ENCODE measurements at places on chromosomes 5 and 9.

- DNase-seq: no peak
Observed at GRCh38 chr5:92887254-92887653, 693.8 kb downstream of the NR2F1-AS1 start.

DNA sequence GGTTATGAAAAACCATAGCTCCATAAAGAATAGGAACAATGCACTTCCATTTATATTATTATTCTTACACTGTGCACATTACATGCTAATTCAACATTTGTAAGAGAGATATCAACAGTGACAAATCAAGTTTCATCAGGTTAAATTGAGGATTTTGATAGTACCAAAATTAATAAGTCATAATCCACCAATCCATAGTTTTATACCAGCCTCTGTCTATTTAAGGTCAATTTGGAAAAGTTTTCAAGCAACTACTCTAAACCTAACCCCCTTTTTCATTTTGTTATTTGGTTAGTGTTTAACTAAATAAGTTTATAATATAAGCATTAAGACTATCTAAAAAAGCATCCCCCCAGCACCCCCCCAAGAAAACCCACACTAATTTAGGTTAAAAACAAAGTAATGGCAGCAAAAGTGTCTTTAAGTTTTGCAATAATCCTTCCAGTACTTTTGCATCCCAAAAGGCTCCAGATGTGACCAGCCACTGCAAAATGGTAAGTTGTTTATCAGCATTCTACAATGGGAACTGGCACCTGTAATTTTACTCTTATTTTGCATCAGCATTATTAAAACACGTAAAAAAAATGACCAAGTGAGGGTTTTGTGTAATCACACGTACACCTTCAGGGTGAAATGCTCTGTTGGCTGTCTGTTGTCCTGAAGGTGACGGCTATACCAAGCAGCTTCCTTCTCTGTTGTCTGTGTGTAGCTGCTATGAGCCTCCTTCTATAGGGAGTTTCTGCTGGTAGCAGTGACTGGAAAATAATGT is 36.8 kb upstream of the SSBP2 start:
- no peak for DNase-seq

- DNase-seq: no peak
Observed at GRCh38 chr5:147450606-147451005, 59.3 kb downstream of the DPYSL3 start.

DNA sequence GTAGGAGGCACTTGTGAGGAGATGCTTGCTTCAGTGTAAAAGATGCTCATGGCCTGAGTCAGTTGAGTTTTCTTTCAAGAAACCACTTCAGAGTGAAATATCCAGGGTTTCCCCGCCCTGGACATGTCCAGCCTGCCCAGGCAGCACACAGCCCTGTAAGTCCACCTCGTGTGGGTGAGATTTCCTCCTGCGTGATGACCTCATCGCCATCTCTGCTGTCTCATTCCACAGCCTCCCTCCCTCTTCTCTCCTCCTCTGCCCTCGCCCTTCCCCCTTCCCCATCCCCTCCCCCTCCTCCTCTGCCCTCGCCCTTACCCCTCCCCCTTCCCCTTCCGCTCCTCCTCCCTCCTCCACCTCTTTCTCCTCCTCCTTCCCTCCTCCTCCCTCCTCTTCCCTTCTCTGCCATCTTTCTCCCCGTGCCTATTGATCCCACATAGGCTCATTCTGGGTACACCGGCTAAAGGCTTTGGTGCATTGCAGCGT is 34.0 kb upstream of the NCS1 start:
- DNase-seq: no peak

DNA sequence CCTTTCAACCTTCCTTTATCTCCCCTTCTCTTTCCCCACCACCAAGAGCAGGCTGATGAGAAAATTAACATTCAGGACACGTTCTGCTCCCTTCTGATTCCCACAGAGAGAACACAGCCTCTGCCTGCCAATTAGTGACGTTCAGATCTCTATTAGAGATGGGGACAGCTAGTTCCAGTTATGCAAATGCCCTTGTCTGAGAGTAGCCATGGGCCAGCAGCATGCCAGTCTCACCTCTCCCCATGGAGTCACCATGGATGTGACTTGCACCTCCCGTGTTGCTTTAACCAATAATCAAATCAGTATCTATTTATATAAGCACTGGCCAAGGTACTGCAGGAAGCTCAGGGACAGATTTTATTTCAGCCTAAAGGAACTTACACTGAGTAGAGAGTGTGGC is 61.3 kb downstream of the KCNIP1 start:
- DNase-seq: no peak

DNA sequence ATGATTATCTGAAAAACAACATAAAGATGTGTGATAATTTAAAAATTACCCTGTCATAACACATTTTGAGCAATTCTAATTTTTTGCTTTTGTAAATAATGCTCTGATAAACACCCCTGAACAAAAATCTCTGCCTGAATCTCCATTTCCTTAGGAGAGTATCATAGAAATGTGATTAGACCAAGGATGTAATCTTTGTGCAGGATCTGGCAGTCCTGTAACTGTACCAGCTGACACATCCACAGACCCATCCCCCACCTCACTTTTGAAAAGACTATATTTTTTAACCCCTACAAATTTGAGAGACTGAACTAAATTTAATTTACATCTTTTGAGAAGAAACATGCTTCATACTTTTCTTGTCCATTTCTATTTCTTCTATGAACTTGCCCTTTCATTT is 101.7 kb downstream of the GNAQ start:
- DNase-seq: no peak

DNA sequence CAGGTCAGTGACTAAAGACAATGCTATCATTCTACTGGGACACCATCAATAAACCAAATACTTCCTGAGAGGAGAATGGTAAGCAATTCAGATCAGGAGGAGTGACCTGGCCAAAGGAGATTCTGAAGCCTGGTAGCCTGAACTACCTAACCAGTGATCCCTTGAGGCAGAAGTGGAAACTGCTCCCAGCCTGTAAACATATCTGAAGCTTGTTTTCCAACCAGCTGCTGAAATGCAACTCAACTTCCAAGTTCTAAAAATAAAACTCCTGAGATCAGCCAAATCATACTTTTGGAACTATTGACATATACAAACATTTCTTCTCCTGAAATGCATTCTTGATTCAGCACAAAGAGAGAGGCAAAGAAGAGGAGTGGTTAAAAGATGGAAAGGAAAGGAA is 204.1 kb downstream of the EBF1 start:
- no peak for DNase-seq

DNA sequence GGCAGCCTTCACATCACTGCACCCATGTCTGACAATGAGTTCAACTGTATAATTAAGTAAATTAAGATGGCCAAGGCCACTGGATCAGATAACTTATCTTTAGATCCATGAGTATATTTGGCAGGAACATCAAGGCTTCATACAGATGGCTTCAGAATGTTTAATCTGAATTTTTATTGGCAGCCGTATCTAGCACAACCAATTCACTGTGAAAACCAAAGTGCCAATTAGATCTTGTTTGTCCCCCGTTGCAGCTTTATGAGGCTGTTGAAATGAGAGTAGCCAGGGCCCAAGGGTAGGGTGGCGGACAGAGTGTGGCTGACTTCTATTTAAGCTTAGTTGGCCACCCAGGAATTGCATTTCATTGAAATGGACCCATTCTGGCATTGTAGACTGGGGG is 137.7 kb downstream of the SYK start:
- no peak for DNase-seq

Data from NCI-H1436 (cell line).